Stomach (tissue), 19 donors: ENCODE measurements at places on chromosomes 2 and 18. TPM values are rescaled to one million over a fixed set of nuclear protein-coding genes. Genes with fewer than 3 reads are reported as not detected.
A peak's percentile ranks its signal among the peaks of the same experiment; 100 is the strongest.

- no peaks in the 10 kb centered on the region for H3K4me1 ChIP-seq
- H3K27ac ChIP-seq = no peak overlapping the region
- no peak for DNase-seq
- H3K36me3 ChIP-seq = no peaks in the 10 kb centered on the region
- no peak overlapping the region for H3K4me3 ChIP-seq
- no peaks in the 10 kb centered on the region for H3K27me3 ChIP-seq
Observed at GRCh38 chr2:160719116-160719515, 225.5 kb upstream of the RBMS1 start.

TRIM43 gene
- total RNA-seq = not detected

DNA sequence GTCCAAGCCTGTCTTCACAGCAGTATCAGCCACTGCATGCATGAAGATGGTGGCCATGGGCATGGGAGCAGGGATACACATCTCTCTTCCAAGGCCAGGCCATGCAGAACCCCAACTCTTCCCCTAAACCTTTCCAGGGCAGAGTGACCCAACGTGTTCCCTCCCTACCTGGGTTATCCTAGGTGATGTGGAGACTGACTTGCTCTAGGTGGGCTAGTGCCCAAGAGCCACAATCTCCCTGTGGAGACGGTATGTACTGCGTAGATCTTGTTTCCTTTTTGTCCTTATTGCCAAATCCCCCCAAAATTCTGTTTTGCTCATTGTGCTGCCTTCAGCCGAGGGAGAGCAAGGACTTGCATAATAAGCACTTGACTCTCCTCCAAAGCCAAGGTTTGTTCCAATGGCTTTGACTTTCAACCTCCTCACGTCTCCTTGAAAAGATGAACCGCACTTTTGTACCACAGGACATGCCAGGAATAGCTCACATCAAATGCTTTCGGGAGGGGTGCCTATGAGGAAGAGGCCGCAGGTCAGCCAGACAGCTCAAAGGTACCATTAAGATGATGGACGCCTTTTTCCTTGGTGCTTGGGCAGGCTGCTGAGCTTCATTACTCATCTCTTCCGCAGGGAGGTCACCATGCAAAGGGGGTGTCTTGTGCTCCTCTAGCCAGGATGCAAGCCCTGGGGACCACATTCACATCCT is 76.2 kb upstream of the GLI2 start:
- no peak overlapping the region for H3K27ac ChIP-seq
- no peaks in the 10 kb centered on the region for H3K36me3 ChIP-seq
- no peak for DNase-seq
- H3K27me3 ChIP-seq = peaks cover 5% of the 10 kb centered on the region
- no peak overlapping the region for H3K4me3 ChIP-seq
- H3K4me1 ChIP-seq = peaks cover 29% of the 10 kb centered on the region

- no peak overlapping the region for H3K4me3 ChIP-seq
- no peaks in the 10 kb centered on the region for H3K27me3 ChIP-seq
- H3K4me1 ChIP-seq = peaks cover 15% of the 10 kb centered on the region
- no peak overlapping the region for H3K27ac ChIP-seq
- DNase-seq = no peak
Observed at GRCh38 chr2:195594919-195595694, 61.9 kb upstream of the SLC39A10 start.

- no peak overlapping the region for H3K4me3 ChIP-seq
- H3K4me1 ChIP-seq = no peaks in the 10 kb centered on the region
- H3K27me3 ChIP-seq = no peaks in the 10 kb centered on the region
- H3K27ac ChIP-seq = no peak overlapping the region
- no peak for DNase-seq
- no peaks in the 10 kb centered on the region for H3K36me3 ChIP-seq
Observed at GRCh38 chr2:133553251-133553650, 15.0 kb downstream of the NCKAP5 start.

PLGLB2 gene
- not detected for total RNA-seq

DNA sequence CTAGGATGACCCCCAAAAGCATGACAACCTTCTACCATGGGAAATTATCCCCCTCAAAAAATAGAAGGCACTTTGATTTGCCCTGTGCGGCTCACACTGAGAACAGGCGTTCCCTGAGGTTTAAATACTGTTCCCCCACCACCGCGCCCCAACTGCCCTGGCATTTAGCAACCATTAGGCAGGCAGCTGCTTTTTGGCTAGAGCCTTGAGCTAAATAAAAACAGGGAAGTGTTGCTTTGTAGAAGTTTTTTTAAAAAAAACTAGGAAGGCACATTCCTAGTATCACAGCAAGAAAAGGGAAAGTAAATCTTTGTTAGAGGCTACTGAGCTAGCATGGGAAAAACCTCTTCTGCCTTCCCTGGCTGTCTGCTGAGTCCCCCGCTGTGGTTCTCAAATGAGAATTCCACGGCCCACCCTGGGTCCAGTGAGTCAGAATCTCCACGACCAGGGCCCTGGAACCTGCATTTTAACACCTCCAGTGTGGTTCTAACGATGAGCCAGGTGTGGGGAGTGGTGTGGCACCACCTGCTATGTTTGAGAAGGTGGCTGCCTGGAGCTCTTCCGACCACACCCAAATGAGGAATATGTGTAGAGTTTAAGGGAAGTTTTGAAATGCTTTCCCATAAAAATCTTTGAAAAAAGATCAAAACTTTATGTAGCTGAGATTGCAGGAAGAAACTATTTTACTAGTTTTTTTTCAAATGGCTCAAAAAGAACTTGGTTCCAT is 66.4 kb downstream of the VIT start:
- H3K27ac ChIP-seq = no peak overlapping the region
- no peaks in the 10 kb centered on the region for H3K36me3 ChIP-seq
- no peaks in the 10 kb centered on the region for H3K27me3 ChIP-seq
- no peaks in the 10 kb centered on the region for H3K4me1 ChIP-seq

GRCh38 chr18:23583071-23583865 is 3.0 kb downstream of the NPC1 start:
- no peak for DNase-seq
- H3K27ac ChIP-seq = no peak overlapping the region
- no peaks in the 10 kb centered on the region for H3K27me3 ChIP-seq
- H3K4me1 ChIP-seq = peaks cover 83% of the 10 kb centered on the region
- H3K4me3 ChIP-seq = peak overlapping the region; percentile 74

DNA sequence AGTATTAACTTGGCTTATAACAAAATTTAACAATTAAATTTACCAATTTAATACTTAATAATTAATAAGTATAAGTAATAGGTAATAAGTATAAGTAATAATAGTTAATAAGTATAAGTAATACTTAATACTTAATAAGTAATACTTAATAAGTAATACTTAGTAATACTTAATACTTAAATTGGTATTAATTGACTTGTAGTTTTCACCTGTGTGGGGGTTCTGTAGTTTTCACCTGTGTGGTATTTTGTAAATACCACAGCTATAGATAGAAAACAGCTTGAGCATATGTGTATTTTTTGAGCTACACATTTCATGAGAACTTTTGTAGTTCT is 55.4 kb downstream of the MAPRE2 start:
- H3K36me3 ChIP-seq = no peaks in the 10 kb centered on the region
- DNase-seq = no peak
- no peak overlapping the region for H3K27ac ChIP-seq
- H3K27me3 ChIP-seq = no peaks in the 10 kb centered on the region
- H3K4me3 ChIP-seq = no peak overlapping the region

FAM228A gene
- 1.3 TPM for total RNA-seq

DNA sequence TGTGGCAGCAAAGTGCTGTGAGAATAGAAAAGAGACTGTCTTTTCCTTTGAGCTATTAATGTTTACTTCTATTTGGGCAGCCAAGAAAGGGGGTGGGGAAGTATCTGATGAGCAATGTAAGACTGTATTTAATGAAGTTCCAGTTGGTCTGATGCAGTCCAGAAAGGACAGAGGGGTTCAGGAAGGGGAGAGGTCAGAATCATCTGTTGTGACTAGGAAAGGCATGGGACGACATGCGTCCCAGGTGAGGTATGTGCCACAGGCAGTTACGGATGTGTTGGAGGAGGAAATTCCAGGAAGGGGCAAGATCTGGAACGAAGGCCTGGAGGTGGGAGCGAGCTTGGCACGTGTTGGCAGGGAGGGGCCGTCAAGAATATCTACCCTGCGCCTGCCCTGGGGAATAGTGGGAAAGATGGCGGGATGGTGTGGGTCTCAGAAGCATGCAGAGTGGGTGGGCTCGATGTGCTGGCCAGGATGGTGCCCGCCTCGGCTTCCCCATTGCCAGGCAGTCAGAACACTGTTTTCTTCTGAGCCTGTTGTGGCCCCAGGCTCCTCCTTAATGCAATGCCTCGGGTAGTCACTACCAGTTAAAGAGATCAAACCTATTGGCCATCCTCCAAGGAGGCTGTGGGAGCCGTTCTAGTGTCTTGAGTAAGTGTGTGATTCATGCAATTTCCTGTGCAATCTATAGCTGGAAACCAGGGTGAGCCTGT is 57.8 kb upstream of the TXNDC2 start:
- H3K4me3 ChIP-seq = no peak overlapping the region
- peaks cover 51% of the 10 kb centered on the region for H3K4me1 ChIP-seq
- no peak overlapping the region for H3K27ac ChIP-seq
- no peaks in the 10 kb centered on the region for H3K36me3 ChIP-seq
- no peaks in the 10 kb centered on the region for H3K27me3 ChIP-seq

KLHL29 gene
- total RNA-seq = under 0.01 TPM

GRCh38 chr18:76212960-76213359 is 282.1 kb downstream of the ZNF516 start:
- H3K4me3 ChIP-seq = no peak overlapping the region
- no peak overlapping the region for H3K27ac ChIP-seq
- peaks cover 5% of the 10 kb centered on the region for H3K27me3 ChIP-seq
- no peaks in the 10 kb centered on the region for H3K36me3 ChIP-seq
- DNase-seq = peak; percentile 23

GRCh38 chr18:57426187-57426586 is 9.0 kb upstream of the ONECUT2 start:
- no peak for DNase-seq
- H3K27ac ChIP-seq = no peak overlapping the region
- H3K4me3 ChIP-seq = no peak overlapping the region

DNA sequence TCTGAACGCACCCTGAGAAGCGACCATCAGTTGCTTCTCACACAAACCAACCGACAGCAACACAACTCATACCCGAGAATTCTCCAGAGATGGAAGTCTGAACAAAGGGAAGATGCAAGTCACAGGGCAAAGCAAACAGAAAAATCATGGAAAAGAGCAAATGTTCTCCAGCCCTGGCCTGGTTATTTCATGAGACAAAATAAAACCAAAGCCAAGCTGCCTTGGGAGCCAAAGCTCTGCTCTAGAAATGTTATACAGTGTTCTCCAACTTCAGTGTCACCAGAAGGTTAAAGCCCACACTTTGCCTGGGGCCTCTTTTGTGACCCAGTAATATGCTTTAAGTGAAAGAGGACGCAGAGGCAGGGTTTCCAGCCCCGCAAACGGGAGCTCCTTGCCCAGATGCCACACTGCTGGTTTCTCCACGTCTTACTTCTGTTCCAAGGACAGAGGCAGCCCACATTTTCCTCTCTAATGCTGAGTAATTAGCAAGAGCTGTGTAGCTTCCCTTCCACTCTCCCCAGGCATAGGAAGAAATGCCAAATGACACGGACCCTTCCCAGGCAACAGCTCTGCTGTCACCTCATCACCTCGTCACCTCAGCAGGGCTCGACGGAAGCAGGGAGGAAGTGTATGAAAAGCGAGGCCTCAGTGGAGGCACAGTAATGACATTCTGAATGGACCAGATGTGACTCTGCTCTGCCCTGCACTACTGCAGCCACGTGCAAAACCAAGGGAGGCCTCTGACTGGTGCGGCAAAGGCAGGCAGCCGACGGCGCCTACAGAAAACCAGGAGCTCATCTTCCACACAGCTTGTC is 64.7 kb downstream of the FBXO15 start:
- DNase-seq = no peak
- no peak overlapping the region for H3K4me3 ChIP-seq
- H3K4me1 ChIP-seq = no peaks in the 10 kb centered on the region
- no peak overlapping the region for H3K27ac ChIP-seq

DNA sequence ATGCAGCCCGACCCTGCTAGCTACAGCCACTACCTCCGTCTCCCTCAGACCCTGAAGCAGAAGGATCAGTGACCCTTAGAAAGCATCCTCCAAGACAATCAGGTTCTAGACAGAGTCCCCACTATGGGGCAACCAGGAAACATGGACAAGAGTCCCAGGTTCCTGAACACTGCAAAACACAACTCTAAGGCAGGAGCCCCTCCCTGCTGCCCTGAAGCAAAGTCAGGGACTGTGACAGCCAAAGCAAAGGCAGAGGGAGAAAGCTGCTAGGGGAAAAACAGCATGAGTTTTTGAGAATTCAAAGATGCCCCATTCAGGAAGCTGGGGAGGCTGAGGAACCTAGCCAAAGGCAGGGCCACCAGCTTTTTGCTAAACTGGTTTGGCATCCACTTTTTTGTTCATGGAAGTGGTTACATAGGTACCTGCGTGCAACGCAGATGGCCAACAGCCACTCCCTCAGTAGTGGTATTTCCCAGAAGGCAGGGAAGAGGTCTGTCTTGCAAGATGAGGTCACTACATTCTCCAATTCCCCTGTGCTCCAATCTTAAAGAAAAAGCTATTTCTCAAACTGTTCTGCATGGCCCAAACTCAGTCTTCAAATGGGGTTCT is 33.2 kb downstream of the MYO5B start:
- no peaks in the 10 kb centered on the region for H3K27me3 ChIP-seq
- peaks cover 16% of the 10 kb centered on the region for H3K4me1 ChIP-seq
- no peak overlapping the region for H3K27ac ChIP-seq

GRCh38 chr18:63775166-63775730 is at the start of gene SERPINB7:
Gene SERPINB7 (plus strand): TSS chr18:63775418. CDS start chr18:63782373, 6,955 bp downstream.
- H3K27me3 ChIP-seq = no peaks in the 10 kb centered on the region
- no peaks in the 10 kb centered on the region for H3K36me3 ChIP-seq
- no peak for DNase-seq
- no peak within 1 kb of the TSS for H3K4me3 ChIP-seq
- no peak within 1 kb of the TSS for H3K27ac ChIP-seq
- H3K4me1 ChIP-seq = no peaks in the 10 kb centered on the region

DNA sequence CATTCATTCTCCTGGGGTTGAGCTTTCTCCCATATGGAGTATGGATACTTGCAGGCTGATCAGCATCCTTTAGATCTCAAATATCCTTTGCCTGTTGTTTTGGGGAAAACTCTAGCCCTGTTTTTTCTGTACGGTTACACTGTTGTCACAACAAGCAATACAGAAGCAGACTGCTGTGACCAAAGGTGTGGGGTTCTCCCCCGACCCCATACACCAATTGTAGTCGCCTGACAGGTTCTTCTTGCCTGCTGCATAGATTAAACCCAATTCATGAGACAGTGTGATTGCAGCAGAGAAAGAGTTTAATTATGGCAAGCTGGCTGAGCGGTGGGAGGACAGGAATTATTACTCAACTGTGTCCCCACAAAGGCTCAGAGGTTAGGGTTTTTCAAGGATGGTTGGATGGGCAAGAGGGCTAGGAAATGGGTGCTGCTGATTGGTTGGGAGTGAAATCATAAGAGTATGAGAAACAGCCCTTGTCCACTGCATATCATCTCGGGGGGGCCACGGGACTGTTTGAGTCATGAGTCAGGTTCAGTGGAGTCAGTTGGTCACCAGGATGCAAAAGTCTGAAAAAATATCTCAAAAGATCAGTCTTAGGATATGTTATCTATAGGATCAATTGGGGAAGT is 40.6 kb downstream of the ITGB1BP1 start:
- peaks cover 12% of the 10 kb centered on the region for H3K4me1 ChIP-seq
- no peak overlapping the region for H3K27ac ChIP-seq
- H3K27me3 ChIP-seq = no peaks in the 10 kb centered on the region
- no peak for DNase-seq
- no peak overlapping the region for H3K4me3 ChIP-seq
